ENCODE measurements at places on chromosomes 1 and 21. TPM values are rescaled to one million over a fixed set of nuclear protein-coding genes. Genes with fewer than 3 reads are reported as not detected.

GRCh38 chr1:31731049-31731565 is 27.3 kb upstream of the COL16A1 start:
- no peak for ATAC-seq

Gene LCE6A
- not detected for total RNA-seq

DNA sequence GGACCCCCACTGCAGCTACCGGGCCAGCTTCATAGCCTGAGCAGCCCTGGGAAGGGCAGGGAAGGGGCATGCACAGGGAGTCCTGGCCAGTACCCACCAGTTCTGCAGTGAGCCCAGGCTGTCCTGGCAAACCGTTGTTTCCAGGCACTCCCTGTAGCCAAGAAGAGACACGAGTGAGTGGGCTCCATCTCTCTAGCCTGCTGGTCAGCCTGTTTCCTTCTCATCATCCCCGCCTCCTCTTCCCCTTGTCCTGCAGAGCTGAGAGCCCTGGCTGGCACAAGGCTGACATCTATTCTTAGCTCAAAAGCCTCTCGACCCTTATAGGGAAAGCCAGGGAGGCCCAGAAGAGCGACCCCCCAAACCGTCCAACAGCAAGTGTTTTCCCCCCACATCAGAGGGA is 28.7 kb downstream of the COL16A1 start:
- ATAC-seq = no peak

DNA sequence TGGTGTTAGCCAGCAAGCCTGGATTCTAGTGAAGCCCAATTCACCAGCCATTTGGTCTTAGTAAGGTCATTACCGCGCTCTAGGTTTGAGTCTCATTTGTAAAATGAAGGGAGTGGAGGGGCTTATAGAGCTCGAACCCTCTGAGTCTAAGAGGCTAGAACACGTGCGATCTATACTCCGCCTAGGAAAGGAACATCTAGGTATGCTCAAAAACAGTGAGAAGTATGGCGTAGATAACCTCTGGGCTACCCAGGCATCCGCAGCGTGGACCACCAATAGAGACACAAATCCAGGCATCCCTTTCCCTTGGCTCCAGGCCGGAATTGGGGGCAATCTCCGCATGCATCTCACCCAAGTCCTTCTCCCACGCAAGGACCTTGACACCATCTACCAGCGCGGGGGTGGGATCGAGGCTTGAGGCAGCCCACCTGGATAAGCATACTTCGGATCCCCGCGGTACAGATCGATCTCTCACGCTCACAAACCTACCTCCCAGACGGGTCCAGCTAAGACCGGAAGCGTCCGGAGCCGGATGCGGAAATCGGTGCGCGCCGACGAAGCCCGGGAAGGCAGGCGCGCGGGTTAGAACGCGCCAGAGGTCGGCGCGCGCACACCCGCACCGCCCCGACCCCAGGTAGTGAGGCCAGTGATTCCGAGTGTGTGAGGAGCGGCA is at the start of gene METTL25B:
TSS of gene METTL25B (plus strand) at position 544 of the 673 bp plus-strand sequence. CDS start 636 bp downstream, outside the sequence.
- peak; percentile 81 for ATAC-seq

Gene SLC5A9
- total RNA-seq = not detected

DNA sequence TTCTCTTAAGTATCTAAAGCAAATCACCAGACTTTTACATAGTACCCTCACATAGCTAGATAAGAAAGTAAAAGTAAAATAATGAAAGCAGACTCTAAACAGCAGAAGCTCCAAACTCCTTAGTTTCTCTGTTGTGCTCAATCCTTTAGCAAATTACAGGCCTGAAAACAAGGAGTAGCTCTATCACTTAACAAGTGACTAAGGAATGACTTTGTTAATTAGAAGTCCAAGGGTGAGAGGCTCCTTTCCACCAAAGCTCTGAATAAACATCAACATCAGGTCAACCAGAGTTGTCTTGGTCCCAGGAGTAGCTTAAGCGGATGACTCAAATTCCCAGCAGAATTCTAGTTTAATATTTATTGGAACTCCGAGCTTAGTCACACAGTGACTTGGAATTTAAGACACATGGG is 5.9 kb downstream of the NRIP1 start:
- ATAC-seq = peak; percentile 62

DNA sequence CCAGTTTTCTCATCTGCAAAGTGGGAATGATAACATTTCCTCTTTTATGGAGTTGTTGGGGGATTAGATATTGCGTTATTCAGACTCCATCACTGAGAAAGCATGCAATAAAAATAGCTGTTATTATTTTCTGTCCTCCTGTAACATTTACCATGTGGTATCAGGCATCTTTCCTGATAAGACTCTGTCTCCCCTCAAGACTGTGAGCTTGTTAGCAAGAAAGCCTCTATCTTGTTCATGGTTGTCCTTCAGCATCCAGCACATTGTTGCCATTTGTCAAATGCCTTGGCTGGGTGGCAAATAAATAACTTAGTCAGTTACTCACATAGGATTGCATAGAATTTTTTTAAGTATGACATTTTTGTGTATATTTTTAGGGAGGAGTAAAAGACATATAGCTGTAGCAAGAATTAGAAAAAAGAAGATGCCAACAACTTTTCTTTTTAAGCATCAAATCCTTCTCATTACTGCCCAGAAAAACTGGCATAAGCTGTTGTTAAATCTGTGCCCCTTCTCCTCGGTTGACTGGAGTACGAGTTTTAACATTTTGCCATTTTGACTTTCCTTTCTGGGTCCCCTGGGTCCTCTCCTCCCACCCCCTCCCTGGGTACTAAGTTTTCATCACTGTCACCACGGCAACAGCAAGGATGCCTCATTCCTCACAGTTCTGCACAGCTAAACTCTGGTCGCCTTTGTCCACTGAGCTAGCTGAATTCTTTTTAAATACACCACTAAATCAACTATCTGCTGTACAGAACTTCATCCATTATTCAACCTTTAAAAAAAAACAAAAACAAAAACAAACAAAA is 1.0 kb upstream of the JAM2 start:
- ATAC-seq = no peak

Gene CBR3
- total RNA-seq = 33.7 TPM

All from esophagus mucosa (tissue), 1 donor.